ENCODE measurements at places on chromosomes 3 and 15.

DNA sequence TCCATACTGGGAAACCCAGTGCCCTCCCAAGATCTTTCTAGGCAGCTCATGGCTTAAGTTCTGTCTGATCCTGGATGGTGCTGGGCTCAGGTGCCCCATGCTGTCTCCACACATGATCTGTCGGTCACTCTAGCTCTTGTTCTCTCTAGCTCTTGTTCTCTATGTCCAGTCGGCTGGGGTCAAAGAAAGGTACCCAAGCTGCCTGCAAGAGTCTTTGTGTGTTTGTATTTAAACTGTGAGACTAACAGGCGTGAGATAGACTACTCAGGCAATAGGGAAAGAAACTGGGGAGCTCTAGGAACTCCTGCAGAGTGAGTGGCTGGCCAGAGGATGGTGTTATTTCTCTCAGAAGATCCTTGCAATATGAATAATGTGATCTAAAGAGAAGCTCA, 40.2 kb downstream of the GPR156 start:
- no peak for DNase-seq

DNA sequence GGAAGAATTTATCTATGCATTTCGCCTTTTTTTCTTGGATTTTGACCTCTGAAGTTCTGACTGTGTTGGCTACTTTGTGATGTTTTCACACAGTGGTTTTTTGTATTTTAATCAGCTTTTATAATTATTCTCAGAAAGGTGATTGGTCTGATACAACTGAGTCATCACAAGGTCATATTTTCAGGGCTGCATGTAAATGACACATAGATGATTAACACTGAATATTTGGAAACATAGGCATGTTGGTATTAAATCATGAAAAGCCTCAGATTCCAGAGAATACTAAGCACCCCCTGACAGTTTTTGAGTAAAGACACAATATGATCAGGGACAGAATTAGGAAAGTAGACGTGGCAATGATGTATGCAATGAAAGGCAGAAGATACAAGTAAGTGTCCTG, 175.5 kb upstream of the SLCO3A1 start:
- DNase-seq: no peak

DNA sequence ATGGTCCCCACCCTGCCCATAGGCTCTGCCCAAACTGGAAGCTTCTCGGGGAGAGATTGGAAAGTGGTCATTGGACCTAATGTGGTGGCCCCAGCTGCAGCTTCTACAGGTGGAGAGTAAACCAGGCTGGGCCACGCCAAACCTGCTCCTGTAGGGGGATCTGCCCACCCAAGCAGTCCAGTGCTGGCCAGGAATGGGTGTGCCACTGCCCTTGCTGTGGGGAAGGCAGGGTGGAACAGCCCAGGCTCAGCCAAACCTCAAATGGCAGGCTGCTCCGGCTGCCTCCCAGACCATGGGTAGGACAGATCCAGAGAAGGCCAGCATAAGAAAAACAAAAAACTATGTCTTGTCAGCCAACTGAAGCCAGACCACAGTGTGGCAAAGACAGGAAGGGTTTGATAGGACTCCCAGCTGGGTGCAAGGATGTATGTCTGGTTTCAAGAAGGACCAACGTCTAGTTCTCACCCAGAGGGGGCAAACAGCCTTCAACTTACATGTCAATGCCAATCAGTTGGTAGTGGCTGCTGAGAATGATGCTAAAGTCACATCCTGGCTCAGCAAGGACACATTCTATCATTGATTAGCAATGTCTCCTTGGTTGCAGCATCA, 267.3 kb downstream of the UACA start:
- DNase-seq: no peak

DNA sequence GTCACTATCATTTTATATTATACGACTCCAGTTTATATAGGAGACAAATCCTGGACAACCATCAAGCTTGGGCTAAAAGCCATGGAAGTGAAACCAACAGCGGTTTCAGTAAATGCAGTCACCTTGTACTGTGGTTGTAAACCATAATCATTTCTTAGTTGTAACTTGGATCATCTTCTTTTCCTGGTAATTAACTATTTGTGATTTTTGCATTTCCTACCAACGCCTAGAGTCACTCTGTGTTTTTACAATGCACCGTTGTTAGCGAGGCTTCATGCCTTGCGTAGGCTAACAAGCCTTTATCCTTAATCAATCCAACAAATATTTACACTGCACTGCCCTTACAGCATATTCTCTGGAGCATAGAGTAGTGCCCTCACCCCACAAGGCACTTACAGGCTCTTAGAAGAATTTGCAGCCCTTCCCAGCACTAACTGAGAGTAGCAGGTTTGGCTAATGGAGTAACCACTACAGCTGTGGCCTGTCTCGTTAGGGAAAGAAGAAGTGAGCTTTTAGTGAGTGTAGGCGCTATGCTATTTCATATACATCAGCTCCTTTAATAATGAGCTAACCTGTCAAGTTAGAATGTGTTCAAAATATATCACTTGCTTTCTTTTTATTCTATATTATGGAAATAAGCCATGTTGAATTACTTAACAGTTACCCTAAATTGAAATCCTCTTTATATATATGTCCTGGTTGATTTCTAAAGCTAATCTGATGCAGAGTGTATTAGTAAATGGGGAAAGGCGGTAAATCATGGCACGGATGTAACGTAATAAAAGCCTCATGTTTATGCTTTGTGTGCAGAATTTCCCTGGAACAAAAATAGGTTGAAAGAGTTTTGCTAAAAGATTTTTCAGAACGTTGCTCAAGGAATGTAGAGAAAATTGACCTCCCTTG, 62.8 kb downstream of the ABHD2 start:
- DNase-seq: no peak

DNA sequence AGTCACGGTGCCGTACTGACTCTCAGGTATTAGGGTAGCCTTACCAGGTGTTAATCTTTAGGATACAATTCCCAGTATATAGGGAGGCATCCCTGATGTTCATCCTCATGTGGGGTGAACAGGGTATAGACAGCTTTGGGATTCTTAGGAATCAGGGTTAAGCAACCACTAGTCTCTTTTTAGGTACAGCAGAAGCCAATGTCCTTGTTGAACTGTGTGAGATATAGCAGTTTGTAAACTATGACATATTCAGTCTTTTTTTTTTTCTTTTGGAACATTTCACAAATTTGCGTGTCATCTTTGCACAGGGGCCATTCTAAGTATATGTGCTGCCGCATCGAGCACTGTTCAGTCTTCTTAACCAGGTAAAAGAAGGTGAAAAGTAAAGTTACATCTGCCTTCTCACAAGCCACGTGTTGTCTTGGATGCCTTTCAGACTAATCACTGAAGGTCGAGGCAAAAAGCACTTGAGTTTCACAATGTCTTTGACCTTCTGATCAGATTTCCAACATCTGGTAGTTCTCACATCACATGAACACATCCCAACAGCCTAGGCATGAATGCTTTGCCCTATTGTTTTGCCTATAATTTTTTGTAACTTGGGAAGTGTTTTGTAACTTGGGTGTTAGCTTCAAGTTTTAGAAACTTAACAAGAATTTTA, 17.2 kb downstream of the TSEN2 start:
- DNase-seq: peak; percentile 86

- DNase-seq: no peak
Observed at GRCh38 chr15:92102395-92102755, 248.9 kb downstream of the SLCO3A1 start.

DNA sequence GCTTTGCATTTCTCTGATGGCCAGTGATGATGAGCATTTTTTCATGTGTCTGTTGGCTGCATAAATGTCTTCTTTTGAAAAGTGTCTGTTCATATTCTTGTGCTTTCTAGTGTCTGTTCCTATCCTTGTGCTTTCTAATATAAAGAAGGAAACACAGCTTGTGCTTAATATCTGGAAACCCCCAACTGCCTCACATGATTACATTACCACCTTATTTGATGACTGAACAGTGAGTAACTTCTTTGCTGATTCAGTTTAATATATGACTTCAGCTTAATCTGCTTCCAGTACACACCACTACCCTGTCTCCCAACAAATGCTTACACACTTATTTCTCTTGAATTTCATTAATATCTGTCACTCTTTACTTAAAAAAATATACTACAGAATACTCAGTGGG, 835.1 kb downstream of the EDEM1 start:
- no peak for DNase-seq
